ENCODE measurements at places on chromosomes 5 and 9.

GRCh38 chr5:138745268-138745667, 8.0 kb upstream of the CTNNA1 start:
- no peak for DNase-seq

DNA sequence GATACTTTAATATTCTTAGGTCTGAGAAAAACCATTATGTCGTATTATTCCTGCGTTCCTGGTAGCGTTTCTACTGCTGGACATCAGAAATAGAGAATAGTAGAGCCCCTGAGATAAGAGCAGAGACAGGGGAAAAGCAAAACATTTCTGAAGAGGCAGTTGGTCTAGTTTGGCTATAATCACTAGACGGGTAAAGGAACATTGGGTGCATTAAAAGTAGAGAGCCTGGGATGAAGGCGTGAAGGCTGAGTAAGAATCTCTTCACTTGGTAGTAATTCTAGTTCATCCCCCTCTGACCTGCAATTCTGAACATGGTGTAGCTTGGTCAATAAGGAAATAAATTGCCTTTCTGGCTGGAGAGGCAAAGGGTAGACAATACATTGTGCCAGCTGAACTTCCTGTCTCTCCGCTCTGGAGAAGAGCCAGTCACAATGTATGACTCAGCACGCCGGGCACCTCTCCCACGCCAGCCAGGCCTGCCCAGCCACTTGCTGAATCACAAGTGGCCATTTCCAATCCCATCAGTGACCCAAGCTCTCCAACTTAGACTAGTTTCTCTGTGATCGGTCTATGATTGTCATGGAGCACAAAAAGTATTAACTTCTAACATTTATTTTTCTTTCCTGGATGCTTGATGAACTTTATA, 75.4 kb downstream of the STK32A start:
- DNase-seq: peak; percentile 13

GRCh38 chr5:1053391-1054017, 44.9 kb downstream of the NKD2 start:
- DNase-seq: no peak

DNA sequence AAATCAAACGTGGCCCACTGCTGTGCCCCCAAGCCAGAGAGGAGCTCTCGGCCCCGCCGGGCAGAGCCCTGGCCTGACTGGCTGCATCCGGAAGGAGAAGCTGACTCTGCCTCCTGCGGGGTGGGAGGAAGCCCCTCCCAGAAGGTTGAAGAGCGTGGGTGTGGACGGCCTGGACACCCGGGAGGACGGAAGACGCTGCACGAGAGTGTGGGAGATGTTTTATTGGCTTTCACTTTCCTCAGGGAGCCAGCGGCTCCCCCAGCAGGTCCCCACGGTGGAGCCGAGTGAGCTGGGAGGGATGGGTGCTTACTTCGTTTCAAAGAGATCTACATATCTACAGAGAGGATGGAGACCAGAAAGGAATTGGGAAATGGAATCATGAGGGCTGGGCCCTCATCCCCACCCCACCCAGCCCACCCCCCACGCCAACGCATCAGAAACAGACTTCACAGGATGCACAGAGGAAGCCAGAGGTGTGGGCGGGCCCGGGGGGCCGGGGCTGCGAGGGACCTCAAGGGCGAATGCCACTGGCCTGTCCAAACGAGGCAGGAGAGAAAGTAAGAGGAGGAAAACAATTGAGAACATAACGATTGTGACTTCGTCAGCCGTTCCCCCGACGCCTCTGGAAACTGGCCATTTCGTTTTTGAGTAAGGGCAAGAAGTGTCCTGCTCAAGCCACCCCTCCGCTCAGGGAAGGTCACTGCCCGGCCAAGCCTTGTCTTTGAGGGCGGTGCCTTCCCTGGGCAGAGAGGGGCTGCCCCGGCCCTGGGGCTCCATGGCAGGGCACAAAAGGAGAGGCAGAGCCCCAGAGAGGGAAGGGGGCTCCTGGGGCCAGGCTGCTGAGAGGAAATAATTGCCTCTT, 32.1 kb downstream of the FAM163B start:
- no peak for DNase-seq

DNA sequence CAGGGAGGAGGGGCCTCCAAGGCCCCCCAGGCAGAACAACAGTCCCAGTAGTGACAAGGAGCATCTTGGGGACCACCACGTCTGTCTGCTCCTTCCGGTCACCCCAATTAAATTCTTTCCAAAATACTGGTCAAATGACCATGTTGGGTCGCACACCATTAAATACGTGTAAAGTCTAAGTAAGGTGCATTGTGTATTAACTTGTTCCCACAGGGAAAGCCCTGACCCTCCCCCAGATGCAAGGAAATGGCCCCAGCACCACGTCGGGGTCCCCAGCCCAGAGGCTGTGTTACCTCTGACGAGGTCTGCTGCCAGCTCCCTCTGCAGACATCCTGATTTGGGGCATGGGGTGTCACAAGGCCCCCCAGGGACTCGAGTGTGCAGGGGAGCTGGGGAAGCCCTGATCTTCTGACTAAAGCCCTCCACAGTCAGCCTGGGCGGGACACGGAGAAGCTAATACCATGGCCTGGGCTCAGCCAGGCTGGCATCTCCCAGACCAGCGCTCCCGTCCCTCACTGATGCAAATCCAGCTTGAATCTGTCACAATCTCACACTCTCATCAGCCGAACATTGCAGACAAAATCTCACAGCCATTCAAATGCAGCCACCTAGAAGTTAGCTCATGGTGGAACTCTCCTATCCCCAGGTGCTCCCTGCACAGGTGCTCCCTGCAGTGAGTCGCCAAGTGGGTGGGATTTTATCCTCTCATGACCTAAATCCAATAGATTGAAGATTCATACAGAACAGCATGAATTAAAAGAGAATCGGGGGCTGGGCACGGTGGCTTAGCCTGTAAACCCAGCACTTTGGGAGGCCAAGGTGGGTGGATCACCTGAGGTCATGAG, 13.6 kb downstream of the TERT start:
- no peak for DNase-seq

- peak; percentile 77 for DNase-seq
Measured at GRCh38 chr5:77630114-77630680, 8.3 kb downstream of the OTP start.
